ENCODE measurements at places on chromosomes 2 and 18.

- DNase-seq, result peak; percentile 42
Measured at GRCh38 chr2:240986787-240987411, 11.5 kb upstream of the SNED1 start.

DNA sequence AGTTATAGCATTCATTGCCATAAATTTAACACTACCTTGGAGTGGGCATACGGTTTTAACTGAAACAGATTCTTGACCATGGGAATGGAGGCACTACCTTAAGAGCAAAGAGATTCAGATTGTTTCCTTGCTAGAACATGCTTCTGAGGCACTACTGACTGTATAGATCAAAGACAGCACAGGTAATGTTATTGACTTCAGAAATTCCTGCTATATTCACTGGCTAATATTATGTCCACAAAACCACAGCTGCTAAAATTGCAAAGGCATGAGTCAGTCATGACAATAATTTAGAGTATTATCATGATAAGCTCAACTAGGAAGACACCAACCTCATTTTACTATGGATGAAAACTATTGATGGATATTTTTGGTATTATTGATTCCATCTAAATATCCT is 39.4 kb downstream of the SLC8A1 start:
- DNase-seq, result no peak

- DNase-seq, result no peak
Measured at GRCh38 chr18:22210311-22210754, 40.9 kb downstream of the GATA6 start.

DNA sequence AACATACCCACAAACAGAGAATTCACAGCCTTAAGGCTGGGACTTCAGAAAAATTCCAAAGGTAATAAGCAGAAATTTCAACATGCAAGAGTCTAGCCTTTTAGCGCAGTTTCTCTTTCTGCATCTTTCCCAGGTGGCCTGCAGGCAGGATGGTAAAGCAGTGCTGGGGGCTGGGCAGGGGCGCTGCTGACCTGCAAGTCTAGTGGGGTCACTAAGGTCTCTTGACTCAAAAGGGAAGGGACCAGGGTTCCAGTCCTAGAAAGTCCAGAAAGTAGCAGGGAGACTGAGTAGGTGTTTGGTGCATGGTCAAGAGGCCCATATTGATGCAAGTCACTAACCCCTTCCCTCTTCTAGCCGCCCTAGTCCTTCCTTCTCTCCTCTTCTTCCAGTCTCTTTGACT is 169.2 kb downstream of the TGIF1 start:
- DNase-seq, result no peak

DNA sequence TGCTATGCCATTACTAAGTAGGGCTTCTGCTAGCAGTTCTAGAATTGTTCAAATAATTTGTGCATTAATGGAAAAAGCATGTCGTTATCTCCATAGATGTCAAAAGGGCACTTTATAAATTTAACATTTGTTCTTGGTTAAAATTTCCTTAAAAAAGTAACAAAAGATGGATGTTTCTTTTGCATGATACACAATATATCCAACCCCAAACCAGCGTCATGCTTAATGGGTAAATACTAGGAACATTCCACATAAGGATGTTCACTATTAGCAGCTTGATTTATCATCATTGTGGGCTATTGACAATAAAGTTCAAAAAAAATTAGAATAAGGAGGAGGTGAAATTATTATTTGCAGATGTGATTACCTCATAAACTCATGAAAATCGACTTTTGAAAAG is 79.7 kb downstream of the GREB1L start:
- no peak for DNase-seq

- DNase-seq, result no peak
Measured at GRCh38 chr18:14922965-14923565, 175.1 kb downstream of the ANKRD30B start.

- DNase-seq, result no peak
Measured at GRCh38 chr2:238493880-238494572, 67.3 kb downstream of the ASB1 start.

Data from hematopoietic multipotent progenitor cell treated with erythropoietin and hydrocortisone succinate and interleukin-3 and kit ligand, for 4 days (in vitro differentiated cells).